ENCODE measurements at places on chromosomes 12 and 14.

DNA sequence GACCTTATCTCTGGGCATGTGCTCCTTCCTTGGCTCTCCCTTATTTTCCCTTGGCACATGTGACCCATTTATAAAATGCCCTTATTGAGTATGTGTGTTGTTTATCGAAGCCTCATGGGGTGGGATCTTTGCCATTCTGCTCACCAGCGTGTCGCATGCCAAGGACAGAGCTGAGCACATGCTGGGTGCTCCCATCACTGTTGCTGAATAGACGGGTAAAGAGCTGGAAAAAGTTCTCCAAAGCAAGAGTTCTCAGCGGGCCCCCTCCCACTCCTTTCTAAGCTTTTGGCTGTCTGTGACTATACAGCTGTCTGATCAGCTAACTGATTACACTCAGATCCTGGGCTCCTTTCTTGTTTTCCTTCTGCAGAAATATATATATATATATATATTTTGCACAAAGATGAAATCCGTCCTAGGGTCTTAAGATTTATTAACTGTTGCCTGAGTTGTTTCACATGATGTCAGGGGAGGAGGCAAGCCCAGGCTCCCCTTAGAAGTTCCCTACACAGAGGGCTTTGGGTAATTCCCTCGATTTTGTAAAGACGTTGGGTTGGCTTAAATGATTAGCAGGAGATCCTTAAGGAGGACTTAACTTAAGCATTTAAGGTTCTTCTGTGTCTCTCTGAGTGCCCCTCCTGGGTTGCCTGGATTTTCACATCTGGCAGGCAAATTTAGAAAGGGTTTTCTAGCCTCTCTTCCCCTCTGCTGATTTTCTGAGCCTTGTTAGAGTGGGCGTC is 71.6 kb downstream of the TMEM132C start:
- DNase-seq = no peak

GRCh38 chr14:54219261-54220070 is 177.3 kb upstream of the CDKN3 start:
- no peak for DNase-seq

DNA sequence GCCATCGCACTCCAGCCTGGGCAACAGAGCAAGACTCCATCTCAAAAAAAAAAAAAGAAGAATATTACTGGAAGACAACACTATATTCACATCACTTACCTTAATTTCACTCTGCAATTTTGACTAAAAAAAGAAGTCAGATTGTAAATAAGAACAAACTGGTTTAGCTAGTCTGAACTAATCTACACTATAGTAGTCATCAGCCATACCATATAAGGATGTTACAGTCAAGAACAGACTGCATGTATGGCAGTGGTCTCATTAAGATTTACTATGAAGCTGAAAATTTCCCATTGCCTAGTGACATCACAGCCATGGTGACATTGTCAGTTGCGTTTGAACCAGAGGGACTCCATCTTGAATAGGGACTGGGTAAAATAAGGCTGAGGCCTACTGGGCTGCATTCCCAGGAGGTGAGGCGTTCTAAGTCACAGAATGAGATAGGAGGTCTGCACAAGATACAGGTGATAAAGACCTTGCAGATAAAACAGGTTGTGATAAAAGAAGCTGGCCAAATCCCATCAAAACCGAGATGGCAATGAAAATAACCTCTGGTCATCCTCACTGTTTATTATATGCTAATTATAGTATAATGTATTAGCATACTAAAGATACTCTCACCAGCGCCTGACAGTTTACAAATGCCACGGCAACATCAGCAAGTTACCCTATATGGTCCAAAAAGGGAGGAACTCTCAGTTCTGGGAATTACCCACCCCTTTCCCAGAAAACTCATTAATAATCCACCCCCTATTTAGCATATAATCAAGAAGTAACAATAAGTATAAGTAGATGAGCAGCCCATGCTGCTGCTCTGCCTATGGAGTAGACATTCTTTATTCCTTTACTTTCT is 51.2 kb downstream of the OSBPL8 start:
- no peak for DNase-seq

DNA sequence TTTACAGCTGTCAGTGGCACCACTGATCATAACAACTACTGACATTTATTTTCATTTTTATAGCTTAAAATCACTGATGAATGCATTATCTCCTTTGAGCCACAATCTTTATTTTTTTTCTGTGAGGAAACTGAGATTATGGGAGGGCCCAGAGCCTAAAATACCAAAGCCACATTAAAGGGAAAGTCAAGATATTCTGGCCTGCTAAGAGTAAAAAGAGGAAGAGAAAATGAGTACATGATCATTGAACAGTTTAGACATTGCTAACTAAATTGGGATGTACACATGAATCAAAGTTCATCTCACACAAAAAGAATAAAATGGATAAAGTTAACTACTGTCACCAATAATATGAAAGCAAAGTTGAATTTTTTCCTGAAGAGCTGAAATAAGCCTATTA is 170.5 kb upstream of the GARIN2 start:
- DNase-seq = no peak

Measured in CD4-positive, alpha-beta T cell treated with Interleukin-15 for 4 hours (primary cell).